H1 (cell line): ENCODE measurements at places on chromosomes 16 and 17. TPM values are rescaled to one million over a fixed set of nuclear protein-coding genes. Genes with fewer than 3 reads are reported as not detected.
A peak's percentile ranks its signal among the peaks of the same experiment; 100 is the strongest.

DNA sequence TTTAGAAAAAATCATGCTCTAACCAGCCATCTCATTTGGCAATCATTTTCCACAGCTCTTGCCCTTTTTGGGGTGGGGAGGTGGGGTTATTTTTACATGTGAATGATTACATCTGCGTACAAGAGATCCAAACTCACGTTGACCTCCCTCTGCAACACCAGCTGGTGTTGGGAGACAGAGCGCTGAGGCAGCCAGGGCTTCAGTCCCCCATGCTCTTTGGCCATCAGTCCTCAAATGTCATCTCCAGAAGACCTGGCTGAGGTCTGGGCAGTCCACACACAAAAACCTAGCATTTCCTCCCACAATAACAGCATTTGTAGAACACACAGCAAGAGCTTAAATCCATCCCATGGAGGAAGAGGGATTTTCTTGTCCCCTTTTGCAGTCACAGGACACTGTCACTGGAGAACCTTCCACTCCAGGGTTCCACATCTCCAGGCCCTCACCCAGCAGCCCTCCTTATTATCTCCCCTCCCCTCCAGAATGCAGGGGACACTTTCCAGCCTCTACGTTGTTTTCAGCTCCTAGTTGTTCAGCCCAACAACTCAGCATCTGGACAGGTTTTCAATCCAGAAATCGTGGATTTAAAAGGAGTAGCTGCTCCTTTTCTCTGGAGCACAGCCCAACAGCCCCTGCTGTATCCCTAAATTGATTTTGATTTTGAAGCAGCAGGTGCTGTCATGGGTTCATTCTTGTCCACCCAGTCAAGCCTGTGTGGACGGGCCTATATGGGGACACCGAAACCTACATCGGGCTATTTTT is 21.1 kb downstream of the MEOX1 start:
- no peak for DNase-seq

The TMEM106A gene
- 3.2 and 3.4 TPM in 2 replicates for polyA plus RNA-seq

The ZDHHC1 gene
- 4.9 and 7.5 TPM in 2 replicates for polyA plus RNA-seq

DNA sequence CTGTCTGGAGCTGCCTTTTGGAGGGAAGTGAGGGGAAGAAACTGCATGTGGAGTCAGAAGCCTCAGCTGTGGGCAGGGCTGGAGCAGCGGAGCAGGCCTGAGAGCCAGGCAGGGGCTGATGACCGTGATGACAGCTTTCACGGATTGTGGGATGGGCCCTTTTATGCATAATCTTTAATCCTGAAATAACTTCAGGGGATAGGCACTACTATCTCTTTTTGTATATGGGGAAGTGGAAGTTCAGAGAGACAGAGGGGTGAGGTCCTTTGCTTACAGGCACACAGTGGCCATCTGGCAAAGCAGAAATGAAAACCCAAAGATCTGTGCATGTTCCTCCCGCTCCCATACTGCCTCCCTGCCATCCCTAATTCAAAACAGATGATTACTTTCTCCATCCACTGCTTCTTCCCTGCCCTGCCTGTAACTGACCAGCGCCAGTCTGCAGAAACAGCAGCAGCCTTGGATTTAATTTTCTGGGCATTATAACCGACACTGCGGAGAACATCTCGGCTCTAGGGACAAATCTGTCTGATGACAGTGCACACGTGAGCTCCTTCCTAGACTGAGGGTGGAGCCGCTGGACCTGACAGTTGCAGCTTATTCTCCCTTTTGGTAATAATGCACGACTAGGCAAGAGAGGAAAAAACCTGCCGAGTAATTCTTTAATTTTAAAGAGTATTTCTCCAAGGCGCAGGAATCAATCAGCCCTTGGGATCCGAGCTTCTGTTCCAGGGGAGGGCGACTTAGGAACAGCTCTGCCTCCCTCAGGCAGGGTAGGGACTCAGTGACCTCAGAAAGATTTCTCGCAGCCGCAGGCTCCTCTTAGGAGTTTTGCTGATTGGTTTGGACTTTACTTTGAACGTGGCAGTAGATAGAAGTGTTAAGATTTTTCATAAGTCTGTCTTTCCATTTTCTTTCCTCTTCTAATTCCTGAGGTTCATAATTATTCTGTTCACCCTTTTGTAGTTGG is 95.4 kb downstream of the UTP18 start:
- no peak for DNase-seq

GRCh38 chr17:36930583-36930900 is 6.7 kb upstream of the LHX1 start:
- no peak for DNase-seq

GRCh38 chr16:13935408-13935807 is 15.5 kb downstream of the ERCC4 start:
- peak; percentile 91 for DNase-seq

GRCh38 chr17:32136856-32137255 is 5.4 kb upstream of the RHOT1 start:
- no peak for DNase-seq

The TMEM235 gene
- polyA plus RNA-seq: 0.05 and 0.14 TPM in 2 replicates

- no peak for DNase-seq
These were observed 29.7 kb downstream of the USP31 start for GRCh38 chr16:23119570-23119969.

The TBC1D3K gene
- polyA plus RNA-seq: not detected in 2 replicates

The GAS7 gene
- 5.0 and 6.3 TPM in 2 replicates for polyA plus RNA-seq

DNA sequence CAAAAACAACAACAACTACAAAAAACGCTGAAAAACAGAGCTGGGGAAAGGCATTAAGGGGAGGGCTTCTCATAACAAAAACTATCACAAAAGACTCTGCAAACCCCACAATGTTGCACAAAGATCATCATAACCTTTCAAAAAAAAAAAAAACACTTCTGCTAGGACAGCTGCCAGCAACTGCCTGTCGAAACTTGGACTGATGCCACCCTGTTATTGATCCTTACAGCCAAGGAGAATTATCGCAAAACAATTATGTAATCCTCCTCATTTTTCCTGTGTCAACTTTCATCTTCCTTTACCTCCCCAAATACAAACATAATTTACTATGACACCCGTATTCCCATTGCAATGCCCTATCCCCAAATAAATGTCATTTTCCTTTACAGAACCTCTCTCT is 9.3 kb downstream of the CCDC40 start:
- DNase-seq: no peak

The CLEC16A gene
- polyA plus RNA-seq: 7.6 and 10.4 TPM in 2 replicates

- no peak for DNase-seq
These were observed 82.4 kb upstream of the DNAH9 start for GRCh38 chr17:11515901-11516300.

- no peak for DNase-seq
These were observed 42.6 kb downstream of the TENT4B start for GRCh38 chr16:50195756-50196155.

- DNase-seq: no peak
These were observed 102.6 kb downstream of the GOSR1 start for GRCh38 chr17:30579610-30580315.

DNA sequence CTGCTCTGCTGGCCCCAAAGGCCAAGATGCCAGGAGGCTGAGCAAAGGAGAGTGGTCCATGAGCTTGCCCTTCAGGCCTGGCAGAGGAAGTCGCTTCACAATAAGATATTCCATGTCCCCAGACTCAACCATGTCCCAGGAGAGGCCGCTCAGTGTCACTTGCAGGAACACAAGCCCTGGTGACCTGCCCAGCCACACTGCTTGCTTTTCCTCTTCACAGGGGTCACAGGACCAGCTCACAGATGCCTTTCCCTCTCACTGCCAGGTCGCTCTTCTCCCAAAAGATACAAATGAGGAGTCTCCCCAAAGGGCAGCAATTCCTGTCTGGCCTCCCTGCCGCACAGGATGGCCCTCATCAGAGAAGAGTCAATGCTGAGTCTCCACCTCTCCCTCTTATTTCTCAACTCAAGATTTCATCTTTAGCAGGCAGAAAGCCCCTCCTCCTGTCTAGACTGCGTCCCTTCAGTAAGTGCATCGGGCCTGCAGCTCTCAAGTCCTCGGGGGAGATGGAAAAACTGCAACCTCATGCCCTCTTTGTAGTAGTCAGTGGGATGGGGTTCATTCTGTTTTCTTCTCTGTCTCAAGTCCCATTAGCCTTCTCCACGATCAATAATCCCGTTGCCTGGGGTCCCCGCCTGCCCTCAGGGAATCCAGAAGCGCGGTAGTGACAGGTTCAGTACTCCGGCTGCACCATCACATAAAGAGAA is 5.0 kb downstream of the JUP start:
- no peak for DNase-seq

- DNase-seq: no peak
These were observed 47.4 kb upstream of the ENPP7 start for GRCh38 chr17:79683365-79683764.

DNA sequence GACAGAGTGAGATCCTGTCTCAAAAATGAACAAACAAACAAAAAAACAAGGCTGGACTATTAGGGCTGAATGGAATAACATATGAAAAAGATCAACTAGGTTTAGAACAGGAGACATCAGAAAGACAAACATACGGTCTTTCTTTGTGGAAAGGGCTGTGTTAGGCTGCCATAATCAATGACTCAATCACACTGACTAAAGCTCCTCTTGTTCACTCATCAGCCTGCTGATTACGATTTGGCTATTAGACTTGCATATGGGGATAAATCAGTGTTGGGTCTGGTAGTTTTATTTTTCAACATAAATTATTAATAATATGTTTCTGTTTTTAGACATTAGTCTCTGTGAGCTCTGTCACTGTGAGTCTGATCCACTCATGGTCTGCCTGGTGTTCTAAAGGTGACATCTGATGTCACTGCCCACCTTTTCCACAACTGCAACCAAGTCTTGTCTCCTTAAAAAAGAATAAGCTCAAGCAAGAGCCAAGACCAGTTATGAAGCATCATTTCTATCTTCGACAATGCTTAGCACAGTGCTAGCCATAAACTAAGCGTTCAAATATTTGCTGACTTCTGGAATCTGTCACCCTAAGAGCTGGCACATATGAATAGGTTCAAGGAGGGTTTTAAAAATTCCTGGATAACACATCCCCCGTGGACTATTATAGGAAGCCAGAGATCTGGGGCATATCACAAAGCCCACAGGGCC is 10.2 kb downstream of the CFAP20 start:
- no peak for DNase-seq

- no peak for DNase-seq
These were observed 101.8 kb downstream of the GAS7 start for GRCh38 chr17:10096596-10096995.

The CCL14 gene
- polyA plus RNA-seq: not detected in 2 replicates

The SPPL2C gene
- polyA plus RNA-seq: not detected in 2 replicates

- no peak for DNase-seq
These were observed 2.2 kb downstream of the HEATR9 start for GRCh38 chr17:35866341-35866950.

The AATK gene
- polyA plus RNA-seq: 1.7 and 3.6 TPM in 2 replicates

The NUBP2 gene
- polyA plus RNA-seq: 96.9 and 130 TPM in 2 replicates

The PHOSPHO1 gene
- 0.45 and 1.2 TPM in 2 replicates for polyA plus RNA-seq

DNA sequence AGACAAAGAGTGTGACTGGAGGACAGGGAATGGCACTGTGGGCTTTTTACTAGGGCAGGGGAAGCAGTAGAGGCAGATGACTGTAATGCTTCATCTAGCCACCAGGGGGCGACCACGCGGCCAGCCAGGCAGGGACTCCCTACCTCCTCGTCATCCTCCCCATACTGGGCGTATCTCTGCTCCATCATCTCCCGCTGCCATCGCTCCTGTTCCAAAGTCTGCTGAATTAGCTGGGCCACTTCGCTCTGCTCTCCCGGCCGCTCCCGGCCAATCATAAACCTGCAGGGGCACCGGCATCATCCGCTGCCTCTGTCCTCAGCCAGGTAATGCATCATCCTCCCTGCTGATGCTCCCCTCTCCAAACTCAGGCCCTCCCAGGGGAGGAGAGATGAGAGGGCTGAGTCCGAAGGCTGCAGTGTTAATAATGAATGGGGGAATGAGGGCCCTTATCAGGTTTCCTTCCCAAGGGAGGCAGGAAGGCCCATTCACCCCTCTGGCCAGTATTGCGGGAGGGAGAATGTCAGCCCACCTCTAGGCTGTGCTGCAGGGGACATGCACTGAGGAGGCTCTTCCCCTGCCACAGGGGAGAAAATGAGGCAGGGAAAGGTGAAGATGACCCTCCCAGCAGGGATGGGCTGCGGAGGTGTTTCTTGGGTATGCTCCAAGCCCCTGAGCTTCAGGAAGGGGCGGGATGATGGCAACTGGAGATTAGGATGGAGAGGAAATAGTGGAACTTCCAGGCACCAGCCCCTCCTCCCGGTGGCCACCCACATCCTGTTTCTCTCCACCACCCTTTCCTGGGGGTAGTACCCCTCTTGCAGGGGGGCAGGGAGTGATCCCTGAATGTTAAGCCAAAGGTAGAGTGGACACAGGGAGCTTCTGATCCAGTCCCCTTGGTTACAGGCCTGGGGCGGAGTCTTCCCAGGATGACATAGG is 10.3 kb upstream of the SAMD14 start:
- DNase-seq: peak; percentile 96

GRCh38 chr17:28717578-28718332 is at the start of gene RAB34:
Gene RAB34 (minus strand): TSS chr17:28717868. CDS start chr17:28717266, 602 bp downstream.
- DNase-seq: peak; percentile 80

The CHD3 gene
- 12.3 and 18.3 TPM in 2 replicates for polyA plus RNA-seq

DNA sequence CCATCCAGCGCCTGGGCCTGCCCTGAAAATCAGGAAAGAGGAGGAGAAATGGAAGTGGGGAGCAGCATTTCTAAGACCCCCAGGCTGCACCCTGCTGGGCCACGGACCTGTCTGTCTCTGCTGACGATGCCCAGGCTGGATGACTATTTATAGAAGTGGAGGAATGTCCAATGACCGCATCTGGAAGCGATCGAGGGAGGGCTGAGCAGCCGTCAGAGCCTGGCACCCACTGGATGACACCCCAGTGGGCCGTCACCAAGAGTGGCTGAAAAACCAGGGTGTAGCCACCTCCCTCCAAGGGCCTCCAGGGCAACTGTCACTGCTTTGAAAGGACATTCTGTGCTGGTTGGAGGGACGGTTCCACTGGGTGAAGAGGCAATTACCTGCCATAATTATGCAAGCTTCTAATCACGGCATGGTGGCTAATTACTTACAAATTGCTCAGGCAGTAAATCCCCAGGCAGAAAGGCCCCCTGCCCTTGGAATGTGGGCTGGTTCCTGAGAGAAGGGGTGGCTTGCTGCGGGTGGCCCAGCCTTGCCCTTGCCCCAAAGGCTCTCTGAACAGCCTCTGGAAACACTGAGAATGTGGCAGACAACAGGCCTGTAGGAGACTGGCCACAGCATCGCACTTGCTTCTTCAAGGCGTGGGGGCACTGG is 332.1 kb downstream of the C16orf95 start:
- DNase-seq: no peak

- DNase-seq: no peak
These were observed 29.7 kb upstream of the KRT17 start for GRCh38 chr17:41653892-41654677.

The KRTAP4-5 gene
- not detected in 2 replicates for polyA plus RNA-seq

The TP53TG3C gene
- not detected in 2 replicates for polyA plus RNA-seq

The PDE6G gene
- polyA plus RNA-seq: 12.9 and 15.1 TPM in 2 replicates

DNA sequence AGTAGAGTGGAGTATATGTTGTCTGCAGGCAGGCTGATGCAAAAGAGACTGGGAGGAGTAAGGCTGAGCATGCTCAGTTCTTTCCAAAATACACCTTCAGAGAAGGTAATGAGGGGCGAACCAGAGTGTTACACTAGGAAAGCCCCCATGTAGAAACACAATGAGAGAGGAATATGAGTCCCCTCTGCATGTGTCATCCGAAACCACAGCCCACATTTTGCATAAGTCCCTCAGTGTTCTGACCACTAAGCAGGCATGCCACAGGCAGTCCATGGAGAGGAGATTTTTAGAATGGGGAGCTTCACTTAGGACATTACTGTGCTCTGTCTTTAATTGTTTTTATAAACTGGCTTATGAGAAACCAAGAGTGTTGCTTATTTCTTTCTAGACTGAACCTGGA is 32.0 kb downstream of the SLC6A2 start:
- no peak for DNase-seq

- no peak for DNase-seq
These were observed 4.1 kb upstream of the SIRT7 start for GRCh38 chr17:81921996-81922565.
